ENCODE measurements at places on chromosomes 2 and 18. TPM values are rescaled to one million over a fixed set of nuclear protein-coding genes. Genes with fewer than 3 reads are reported as not detected.

DNA sequence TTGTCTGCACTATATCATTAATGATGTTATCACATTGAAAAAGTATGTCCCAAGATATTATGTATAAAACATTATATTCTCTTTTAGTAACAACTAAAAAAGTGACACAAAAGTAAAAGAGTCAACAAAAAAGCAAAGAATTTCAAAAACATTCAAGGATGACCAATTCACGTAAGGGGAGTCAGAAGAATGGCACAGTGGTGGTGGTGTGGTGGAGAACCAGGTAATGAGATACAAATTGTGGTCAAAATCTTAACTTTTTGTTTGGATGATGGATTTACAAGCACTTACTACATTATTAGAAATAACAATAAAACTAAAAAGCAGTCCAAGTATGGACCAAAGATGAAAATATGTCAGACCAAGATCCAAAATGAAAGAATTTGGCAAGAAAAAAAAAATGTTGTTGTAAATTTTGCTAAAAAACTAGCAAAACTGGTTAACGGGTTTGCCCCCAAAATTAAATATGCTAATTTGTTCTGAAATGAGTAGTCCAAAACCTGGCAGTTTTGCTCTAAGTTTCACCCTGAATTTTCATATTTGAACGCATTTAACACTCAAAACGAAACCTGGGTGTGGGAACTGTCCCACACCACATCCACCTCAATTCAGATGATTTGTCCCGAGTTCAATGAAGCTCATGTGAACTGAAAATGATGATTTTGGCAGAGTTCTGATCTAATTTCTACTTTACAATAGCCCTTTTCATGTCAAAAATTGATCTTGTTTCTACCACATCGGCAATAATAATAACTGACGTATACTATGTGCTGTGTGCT is 135.8 kb downstream of the IKZF2 start:
- DNase-seq: peak; percentile 83

GRCh38 chr18:11215216-11215615 is 65.8 kb upstream of the PIEZO2 start:
- no peak for DNase-seq

DNA sequence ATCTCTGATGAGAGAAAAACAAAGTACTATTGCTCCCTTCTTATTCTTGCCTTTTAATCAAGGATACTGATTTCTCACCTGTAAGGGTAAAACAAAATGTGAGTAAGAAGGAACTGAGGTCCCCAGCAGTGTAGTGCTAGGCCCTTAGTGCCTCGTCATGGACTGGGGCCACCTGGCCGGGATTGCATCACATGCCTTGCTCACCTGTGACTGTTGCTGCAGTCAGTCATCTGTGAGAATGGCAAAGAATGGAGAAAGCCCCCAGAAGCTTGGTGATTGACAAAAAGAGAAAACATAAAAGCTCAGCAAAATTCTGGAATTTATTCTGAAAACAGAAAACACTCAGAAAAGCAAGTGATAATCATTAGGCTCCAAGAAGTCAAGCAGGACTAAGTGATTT is 63.4 kb downstream of the SPATS2L start:
- DNase-seq: no peak

DNA sequence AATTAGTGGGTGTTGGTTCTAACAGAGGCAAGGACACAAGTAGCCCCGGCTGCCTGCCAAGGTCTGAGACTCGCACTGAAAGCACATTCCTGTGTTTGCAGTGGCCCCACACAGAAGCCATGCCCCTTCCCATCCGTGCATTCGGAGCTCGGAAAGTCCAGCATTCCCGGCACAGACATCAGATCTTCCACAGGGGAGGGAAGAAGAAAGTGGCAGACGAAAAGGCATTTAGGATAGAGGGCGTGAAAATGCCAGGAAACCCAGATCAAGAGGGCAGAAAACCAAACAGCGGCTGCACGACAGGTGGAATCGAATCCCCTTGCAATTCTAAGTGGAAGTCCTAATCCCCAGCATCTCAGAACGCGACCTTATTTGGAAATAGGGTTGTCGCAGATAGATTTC is 105.5 kb upstream of the ASB18 start:
- DNase-seq: no peak

- no peak for DNase-seq
Measured at GRCh38 chr2:179592167-179592936, 269.1 kb downstream of the ZNF385B start.

DNA sequence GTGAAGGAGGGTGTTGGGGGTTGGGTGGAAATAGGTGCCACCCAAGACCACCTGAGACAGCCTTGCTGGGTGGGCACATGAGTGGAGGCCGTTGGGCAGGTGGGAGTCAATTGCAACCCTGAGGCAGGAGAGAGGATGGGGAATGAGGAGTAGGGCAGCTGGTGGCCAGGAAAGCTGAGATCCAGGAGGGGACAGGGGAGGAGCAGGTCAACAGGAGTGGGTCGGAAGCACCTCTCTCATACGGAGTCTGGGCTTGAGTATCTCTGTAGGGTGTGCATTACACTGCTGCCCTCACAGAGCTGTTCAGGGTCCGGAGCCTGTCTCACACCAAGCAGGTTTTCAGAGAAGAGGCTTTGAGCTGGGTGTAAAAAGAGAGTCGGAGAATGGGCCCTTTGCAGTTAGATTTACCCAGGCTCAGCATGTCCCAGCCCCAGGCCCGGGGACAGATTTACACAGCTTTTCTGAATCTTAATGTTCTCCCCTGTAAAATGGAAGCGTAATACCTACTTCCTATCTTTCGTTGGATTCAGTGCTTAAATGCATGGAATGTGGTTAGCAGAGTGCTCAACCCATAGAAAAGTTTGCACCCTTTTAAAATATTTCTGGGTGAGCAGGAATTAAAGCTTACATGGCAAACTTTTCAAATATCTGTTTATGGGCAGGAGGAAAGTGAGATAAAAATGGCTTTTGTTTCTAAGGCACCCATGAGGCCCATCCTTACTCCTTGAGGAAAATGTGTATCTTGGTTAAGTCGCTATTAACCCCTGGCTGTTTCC is 144.0 kb upstream of the MYCN start:
- no peak for DNase-seq

GRCh38 chr18:34802959-34803358 is 92.9 kb downstream of the DTNA start:
- no peak for DNase-seq

DNA sequence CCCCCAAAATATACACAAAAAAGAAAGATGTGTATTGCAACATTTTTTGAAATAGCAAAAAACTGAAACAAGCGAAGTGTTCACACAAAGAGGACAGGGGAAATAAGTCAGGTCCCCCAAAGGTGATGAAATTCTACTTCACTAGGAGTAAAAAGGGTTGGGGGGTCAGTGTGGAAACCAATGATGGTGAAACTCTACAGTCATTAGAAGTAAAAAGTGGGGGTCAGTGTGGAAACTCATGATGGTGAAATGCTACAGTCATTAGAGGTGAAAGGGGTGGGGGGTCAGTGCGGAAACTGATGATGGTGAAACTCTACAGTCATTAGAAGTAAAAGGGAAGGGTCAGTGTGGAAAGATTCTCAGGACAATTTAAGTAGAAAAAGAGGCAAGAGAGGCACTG is 298.2 kb downstream of the EIPR1 start:
- DNase-seq: no peak

DNA sequence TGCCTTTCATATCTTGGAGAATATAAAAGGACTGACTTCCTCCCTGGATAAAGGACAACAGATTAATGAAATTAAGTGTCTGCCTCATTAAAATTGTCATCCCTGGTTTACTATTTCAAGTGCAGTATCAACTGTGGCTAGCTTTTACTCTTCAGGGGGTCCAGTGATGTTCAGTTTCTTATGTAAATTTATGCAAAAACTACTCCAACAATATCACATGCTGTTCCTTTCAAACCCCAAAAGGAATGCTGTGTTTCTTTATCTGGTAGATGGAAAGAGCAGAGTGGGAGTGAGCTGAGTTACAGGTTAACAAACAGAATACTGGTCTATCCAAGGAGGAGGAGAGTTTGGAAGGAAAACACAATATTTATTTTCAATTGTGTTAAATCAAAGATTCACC is 283.7 kb upstream of the VWC2L start:
- no peak for DNase-seq

GRCh38 chr2:43885132-43885632 is 46.4 kb downstream of the ABCG8 start:
- no peak for DNase-seq

- DNase-seq: no peak
Measured at GRCh38 chr2:86065512-86065911, 40.2 kb downstream of the POLR1A start.

LYPD6 gene
- total RNA-seq: not detected

B3GNT7 gene
- total RNA-seq: 0.26 TPM

SYT4 gene
- not detected for total RNA-seq

CACNB4 gene
- 0.29 TPM for total RNA-seq

NEU4 gene
- total RNA-seq: 0.45 TPM

REEP1 gene
- not detected for total RNA-seq
